IMR-90 (cell line): ENCODE measurements at places on chromosomes 6 and 20.

- DNase-seq: peak; percentile 94
Measured at GRCh38 chr6:16999491-17000436, 102.1 kb upstream of the STMND1 start.

- no peak for DNase-seq
Measured at GRCh38 chr6:80940976-80941375, 811.5 kb downstream of the TENT5A start.

GRCh38 chr20:20843982-20844381 is 131.5 kb upstream of the RALGAPA2 start:
- no peak for DNase-seq

DNA sequence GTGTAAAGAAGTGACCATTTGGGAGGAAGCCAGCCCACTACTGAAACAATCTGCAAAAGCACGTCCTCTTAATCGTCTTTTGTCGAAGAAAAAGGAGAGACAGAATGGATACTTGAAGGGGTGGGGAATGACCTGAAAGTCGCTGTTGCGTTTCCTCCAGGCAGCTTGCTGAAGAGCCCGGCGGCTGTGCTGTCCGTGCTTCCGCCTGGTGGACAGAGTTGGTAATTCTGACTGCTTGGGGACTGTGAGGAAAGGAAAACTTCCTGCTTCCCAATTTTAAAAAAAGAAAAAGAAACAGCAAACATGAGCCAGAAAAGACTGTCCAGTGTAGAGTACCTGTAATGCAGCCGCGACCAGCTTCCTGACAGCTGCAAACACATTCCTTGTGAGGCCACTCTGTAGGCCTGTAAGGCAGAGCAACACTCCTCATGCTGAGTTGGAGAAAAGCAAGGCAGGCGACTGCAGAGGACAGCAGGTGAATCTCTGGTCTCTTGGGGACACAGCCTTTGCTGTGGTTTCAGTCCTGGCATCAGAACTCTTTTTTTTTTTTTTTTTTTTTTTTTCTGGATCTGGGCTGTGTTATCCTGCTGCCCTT is 251.1 kb upstream of the TBX18 start:
- DNase-seq: peak; percentile 42

DNA sequence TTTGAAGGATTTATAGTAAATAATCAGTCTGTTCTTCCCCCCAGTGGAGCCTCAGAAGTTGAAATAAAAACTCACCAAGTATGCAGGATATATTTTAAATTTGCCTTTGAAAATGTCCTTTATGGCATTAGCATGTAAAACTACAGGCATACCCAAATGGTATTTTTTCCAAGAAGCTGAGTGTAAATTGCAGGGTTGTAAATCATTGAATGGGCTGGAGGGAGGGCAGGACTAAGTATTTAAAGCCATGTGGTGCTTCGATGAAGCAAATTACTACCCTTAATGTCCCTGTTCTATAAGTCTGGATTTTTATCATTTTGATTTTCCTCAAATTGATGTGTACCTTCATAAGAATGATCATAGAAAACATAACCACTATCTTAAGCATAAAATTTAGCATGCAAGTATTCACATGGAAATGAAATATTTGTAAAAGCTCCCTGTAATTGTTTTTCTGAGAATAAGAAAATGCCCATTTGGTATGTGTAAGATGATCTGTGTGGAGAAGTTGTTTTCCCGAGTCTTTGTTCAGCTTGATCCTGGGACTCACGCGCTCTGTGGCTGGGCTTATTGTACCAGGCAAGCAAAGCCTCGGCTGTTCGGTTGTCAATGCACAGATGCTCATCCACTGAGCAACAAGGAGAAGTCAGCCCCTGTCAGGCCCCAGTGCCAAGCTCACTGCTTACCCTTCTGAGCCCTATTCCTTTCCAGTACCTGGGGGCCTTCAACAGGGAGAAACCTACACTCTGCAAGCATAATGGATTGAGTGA is 66.7 kb downstream of the CD164 start:
- DNase-seq: no peak

GRCh38 chr6:15290962-15291704 is 45.3 kb downstream of the JARID2 start:
- no peak for DNase-seq

DNA sequence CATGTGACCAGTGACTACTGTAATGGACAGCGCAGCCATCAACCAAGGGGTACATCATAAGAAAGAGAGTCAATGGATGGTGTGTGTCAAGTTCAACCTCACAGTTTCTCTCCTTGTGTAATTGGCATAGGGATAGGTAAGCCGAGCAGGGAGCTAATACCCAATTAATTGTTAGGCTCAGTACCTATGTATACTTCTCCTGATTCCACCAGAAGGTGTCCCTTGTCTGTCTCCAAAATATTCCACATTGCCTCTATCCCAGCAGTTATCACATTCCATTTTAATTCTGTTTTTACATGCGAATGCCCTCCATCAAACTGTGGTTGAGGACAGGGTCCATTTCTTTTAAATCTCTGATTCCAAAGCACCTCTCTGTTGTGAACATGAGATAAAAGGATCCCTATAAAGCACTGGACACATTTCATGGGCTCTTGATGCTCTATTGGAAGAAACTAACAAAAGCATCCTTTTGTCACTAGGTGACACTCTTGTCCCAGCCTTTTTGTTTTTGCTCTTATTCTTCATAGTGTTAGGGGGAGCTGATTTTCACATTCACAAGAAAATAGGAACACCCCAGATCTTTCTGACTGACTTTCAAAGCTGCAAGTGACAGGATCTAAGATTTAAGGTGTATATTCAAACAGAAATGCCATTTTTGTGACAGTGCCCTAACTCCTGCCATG is 38.9 kb downstream of the FBXO9 start:
- no peak for DNase-seq

- peak; percentile 80 for DNase-seq
Measured at GRCh38 chr6:109482905-109483734, at the start of gene ZBTB24. Gene ZBTB24, minus strand, starts transcription at chr6:109483219. Its CDS starts 1,193 bp downstream, at chr6:109482026.

GRCh38 chr6:169832247-169832948 is 81.0 kb downstream of the ERMARD start:
- peak; percentile 4 for DNase-seq

- DNase-seq: peak; percentile 97
Measured at GRCh38 chr6:131602781-131603312, 25.2 kb downstream of the MED23 start.

GRCh38 chr6:25257686-25258348 is 21.4 kb upstream of the CARMIL1 start:
- no peak for DNase-seq

DNA sequence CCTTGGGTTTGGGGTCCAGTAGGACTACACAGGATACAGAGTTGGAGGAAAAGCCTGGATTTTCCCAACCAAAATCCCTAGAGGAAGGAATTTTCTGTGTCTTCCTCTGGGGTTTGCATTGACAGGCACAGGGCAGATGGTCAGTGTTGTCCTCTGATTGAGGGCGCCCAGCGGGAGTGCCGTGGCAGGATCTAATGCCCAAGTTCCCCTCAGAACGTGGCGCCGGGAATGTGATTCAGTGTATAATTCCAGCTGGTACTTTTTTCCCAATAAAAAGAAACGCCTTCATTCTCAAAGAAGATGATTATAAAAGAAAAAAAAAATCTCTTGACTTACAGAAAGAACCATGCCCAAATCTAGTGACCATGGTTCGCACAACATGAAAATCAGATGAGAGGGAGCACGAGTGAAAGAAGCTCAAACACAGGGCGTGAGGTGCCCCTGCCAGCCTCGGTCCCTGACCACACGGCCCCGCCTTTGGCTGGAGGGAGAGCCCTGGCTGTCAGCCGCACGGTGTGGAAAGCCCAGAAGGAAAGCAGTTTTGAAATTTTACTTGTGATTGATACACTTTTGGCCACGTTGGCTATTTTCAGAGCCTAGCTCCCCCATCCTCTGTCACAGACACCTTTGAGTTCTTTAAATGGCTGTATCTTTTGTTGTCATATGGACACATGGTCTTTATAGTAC is 31.6 kb downstream of the VEGFA start:
- DNase-seq: no peak

- no peak for DNase-seq
Measured at GRCh38 chr6:34315780-34316179, 67.0 kb upstream of the SMIM29 start.
